ENCODE measurements at places on chromosomes 16 and 17.

DNA sequence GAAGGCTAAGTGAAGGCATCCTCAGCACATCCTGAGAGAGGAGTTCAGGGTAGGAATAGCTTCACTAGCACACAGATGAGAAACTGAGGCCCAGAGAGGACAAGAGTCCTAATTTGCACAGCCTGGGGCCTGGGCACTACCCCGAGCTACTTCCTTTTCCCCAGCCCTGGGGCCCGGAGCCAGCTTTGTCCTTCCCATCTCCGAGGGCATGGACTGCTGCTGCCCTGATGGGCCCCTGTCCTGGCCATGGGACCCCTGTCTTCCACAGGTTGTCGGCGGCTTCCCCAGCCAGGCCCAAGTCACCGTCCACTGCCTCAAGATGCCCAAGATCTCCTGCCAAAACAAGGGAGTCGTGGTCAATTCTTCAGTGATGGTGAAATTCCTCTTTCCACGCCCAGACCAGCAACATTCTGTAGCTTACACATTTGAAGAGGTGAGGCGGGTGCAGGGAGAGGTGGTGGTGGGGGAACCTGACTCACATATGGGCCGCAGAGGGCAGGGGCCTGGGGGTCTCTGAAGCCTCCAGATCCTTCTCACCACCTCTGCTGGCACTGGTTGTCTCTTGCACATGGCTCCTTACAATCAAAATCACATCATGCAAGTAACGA is 11.4 kb upstream of the NLRC5 start:
- DNase-seq, result no peak

GRCh38 chr17:74578979-74579378 is 11.7 kb upstream of the CD300H start:
- no peak for DNase-seq

- no peak for DNase-seq
Measured at GRCh38 chr17:81049372-81049911, 14.5 kb downstream of the BAIAP2 start.

GRCh38 chr17:19867329-19868078 is at the start of gene ULK2:
ULK2 (minus strand) TSS chr17:19867936; CDS start chr17:19867417, 519 bp downstream.
- DNase-seq, result no peak

- no peak for DNase-seq
Measured at GRCh38 chr16:7962091-7962879, 628.0 kb downstream of the TMEM114 start.

Data from amniotic stem cell (primary cell).